ENCODE measurements at places on chromosomes 5 and 9.

GRCh38 chr5:149845601-149846000 is 99.0 kb downstream of the PDE6A start:
- DNase-seq, result no peak

DNA sequence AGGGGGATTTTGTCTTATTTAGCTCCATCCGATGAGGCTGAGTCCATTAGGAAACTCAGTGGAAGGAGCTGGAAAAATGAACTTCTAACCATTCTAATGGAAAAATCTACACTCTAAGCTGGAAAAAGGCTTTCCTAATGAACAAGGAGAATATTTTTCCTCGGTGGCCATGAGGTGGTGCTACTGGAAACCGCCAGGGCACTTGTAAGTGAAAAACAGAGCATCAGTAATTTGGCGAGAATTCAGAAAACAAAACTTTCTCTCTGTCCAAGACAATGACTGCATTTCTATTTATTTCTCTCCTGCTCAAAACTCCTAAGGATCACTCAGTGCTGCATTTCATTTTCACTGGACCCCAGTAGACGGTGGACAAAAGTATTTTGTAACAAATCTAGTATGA is 237.6 kb downstream of the TENT4A start:
- DNase-seq, result no peak

- DNase-seq, result no peak
Observed at GRCh38 chr9:129336601-129337331, 158.7 kb upstream of the IER5L start.

DNA sequence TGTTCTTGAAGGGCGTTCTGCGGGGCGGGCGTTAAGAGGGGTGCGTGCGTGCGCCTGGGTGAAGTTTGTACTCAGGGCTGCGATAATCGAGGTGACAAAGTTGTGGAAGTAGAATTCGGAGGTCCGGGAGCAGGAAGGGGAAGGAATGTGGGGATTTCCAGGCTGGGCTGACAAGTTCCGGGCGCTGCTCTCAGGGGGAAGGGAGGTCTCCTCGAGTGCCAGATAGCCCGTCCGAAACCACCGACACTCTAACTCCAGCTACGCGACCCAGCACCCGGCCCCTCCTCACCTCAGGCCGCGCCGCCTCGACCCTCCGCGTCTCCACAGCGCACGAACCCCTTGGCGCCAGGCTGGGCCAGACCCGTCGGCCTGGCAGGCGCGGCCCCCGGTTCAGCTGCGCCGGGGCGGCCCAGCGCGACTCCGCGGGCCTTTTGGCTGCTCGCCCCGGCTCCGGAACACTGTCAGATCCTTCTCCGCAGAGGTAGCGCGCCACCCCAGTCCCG is at the start of gene IL6ST:
TSS of gene IL6ST (minus strand) at position 469 of the 503 bp plus-strand sequence. CDS start 18,685 bp downstream, outside the sequence.
- DNase-seq, result no peak

GRCh38 chr5:95390812-95391492 is at the start of gene FAM81B:
FAM81B (plus strand) TSS chr5:95391366; CDS start chr5:95391390, 24 bp downstream.
- no peak for DNase-seq

GRCh38 chr9:107474124-107474523 is 15.4 kb downstream of the KLF4 start:
- no peak for DNase-seq

DNA sequence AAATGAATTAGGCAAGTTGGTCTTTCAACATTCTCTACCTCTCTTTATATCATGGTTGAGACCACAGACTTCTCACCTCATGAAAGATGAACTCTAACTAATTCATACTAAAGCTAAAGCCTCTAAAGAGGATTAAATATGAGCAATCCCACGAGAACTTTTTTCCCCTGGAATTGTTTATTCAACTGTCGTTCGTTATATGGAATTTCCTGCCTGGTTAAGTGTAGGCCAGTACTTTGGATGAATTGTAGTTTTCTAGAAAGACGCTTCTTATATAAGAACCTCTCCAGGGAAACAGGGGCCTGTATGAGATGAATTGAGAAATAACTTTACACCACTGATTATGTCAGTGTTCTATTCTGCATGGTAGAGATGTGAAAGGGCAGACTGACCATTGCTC is 42.9 kb downstream of the PDCD1LG2 start:
- no peak for DNase-seq

- no peak for DNase-seq
Observed at GRCh38 chr5:135395451-135395850, 3.6 kb downstream of the MACROH2A1 start.

DNA sequence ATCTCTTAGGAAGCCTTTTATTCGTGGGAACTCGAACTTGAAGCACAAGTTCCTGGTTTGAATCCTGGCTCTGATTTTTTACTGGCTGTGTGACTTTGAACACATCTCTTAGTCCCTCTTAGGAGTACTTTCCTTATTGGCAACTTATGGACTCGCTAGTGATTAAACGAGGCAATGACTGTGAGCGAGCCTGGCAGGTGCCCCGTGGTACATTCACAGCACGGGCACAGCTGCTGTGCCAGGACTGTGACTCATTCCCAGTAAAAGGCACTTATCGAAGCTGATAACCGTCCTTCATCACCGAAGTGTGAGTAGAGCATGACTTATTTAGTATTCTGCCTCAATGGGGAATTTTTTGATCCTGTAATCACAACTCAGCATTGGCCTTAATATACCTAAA is 22.7 kb downstream of the CFAP90 start:
- no peak for DNase-seq

DNA sequence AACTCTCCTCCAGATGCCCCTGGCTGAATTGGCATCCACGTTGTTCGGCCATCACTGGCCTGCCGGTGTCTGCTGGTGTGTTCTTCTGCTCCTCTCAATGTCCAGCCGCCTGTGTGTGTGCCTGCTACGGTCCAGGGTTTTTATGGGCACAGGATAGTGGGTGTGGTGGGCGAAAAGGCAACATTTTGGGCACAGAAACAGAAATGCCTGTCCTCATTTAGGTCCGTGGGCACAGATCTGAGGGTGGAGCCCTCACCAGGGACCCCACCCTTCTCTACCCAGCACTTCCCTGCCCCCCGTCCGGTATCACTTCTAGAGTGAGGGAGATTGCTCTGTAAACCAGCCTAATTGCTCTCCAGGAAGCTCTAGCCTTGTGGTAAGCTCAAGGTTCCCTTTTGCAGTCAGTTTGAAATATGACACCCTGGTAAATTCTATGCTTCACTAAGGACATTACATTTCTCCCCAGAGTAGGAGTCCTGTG is 410.1 kb downstream of the MAT2B start:
- DNase-seq, result peak; percentile 43

DNA sequence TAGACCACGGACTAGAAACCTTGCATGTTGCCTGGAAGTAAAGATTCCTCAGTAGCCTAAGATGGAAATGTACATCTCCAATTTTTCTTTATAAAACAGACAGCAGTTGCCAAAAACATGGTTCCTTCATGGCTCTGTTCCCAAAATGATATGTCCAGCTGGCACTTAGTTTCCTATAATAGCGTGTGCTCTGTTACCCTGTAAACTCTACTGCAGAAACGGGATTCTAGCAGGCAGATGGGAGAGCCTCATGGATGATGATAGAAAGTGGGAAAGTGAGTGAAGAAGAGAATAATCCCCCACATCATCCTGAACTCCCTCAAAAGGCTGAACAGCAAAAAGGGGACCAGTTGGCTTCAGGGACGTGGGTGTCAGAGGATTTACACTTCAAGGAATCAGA is 118.2 kb downstream of the FRMD3 start:
- no peak for DNase-seq

- no peak for DNase-seq
Observed at GRCh38 chr9:68947015-68947414, 66.9 kb downstream of the PRKACG start.
